ENCODE measurements at places on chromosomes 5 and 9.
A peak's percentile ranks its signal among the peaks of the same experiment; 100 is the strongest.

GRCh38 chr9:3385871-3386270 lies 139.9 kb downstream of the RFX3 start:
- DNase-seq: no peak

DNA sequence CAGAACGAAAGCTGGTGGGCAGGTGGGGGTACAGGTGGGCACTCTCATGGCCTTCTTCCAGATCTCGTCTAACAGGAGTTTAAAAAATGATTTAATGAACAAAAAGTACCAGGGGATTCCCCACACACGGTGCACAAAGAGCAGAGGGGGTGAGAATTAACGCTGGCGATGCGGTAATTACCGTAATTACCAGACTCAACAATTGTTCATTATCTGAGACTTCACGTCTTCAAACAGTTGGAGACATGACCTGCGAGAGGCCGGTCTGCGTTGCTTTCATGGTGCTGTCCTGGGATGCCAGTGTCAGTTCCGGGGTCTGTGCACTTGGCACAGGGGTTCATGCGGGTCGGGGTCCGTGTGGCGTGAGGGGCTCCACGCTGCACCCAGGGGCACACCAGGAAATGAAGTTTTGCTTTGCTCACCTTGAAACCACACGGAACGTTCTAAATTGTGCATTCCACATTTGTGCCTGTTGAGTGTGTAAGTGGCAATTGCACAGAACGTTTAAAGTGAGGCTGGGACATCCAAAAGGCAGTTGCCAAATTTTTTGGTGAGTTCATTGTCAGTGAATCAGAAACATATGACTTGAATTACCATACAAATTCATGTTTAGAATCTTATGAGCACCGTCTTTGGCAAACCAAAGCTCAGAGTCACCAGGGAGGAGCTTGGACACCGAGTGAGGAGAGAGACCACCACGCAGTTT lies 256.4 kb upstream of the IRX1 start:
- DNase-seq: no peak

- no peak for DNase-seq
Measured at GRCh38 chr9:126071076-126071750, 255.4 kb upstream of the MVB12B start.

DNA sequence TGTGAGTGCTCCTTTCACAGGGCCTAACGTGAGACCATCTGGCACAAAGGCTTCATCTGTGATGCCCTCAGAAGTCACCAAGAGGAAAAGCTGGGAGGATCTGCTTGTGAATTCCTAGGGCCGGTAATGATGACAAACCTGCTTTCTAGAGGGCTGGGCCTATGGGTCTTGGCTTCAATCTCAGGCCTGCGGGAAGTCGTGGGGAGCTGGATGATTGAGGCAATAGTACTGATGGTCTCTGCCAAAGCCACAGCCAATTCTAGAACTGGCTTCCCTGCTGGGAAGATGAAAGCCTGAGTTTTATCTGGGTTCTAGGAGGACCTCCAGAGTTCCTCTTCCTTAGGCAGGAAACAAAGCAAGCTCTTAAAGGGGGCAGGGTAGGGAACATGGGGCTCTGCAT lies 102.7 kb downstream of the TMEM215 start:
- no peak for DNase-seq

GRCh38 chr9:135219676-135220600 lies 132.5 kb downstream of the OLFM1 start:
- no peak for DNase-seq

DNA sequence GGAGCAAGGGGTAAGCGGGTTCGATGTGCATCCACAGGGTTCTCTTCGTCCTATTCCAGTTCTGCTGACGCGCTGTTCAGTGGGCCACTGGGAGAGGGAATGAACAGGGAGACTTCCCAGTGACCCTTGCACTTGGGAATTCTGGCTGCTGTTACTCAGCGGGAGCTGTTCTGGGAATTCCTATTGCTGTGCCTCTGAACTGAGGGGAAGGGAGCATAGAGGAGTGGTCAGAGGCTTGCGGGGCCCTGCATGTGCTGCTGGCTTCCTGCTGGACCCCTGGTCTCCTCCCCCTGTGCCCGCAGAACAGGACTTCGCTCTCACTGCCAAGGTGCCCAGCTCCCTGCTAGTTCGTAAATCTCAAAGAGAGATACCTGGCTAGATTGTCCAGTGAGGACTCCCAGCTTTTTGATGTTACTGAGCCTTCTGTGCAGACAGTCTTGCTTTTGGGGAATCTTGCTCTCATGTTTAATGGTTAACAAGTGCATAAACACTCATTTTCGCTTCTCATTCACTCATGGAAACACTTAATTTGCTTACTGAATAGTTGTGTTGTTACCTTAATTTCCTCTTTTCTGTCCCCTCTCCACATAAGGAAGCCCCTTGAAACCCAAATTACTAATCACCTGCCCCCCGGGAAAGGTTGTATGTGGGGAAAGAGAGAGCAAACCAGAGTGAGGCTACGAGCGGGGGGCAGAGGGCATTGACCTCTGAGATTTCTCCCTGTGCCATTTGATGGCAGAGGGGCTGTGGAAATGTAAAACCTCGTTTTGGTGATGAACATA lies 5.9 kb downstream of the TRIO start:
- no peak for DNase-seq

GRCh38 chr5:116652196-116652729 lies 77.6 kb upstream of the SEMA6A start:
- DNase-seq: peak; percentile 84

- DNase-seq: no peak
Measured at GRCh38 chr5:82388181-82388580, 110.0 kb upstream of the RPS23 start.

GRCh38 chr5:160377651-160378050 lies 7.2 kb upstream of the C1QTNF2 start:
- DNase-seq: peak; percentile 53

DNA sequence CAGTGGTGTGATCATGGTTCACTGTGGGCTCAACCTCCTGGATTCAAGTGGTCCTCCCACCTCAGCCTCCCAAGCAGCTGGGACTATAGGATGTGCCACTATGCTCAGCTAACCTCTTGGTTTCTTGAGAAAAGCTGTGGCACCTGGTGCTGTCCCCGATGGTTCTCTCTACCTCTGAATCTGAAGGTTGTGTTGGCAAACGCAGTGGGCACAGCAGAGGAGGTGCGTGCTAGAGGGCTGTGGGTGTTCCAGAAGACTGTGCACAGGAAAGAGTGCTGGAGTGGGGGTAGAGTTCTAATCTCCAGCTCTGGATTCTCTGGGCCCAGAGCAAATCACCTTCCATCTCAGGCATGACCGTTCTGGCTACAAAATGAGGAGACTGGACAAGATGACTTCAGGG lies 12.5 kb downstream of the RGS3 start:
- no peak for DNase-seq

DNA sequence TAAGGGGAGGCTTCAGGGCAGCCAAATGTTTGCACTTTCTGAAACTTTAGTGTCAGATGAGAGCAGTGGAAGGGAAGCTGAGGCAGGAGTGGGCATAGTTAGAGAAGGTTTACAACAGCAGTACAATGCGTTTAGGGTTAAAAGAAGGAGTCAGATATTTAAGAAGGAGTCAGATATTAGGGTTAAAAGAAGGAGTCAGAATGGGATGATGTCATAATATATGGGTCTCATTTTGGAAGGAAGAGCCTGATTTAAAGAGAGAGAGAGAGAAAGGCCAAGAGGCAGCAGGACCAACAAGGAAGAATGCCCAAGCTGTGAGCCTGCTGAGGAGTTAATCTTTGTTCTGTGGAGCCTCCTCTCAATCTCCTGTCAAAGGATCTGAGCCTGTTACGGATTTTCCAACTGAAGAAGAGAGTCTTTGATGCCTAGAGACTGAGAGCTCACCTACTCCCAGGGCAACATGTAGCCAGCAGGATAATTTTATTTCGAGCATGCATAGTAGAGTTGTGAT lies 9.5 kb downstream of the ISL1 start:
- DNase-seq: no peak

GRCh38 chr5:127210042-127210441 lies 80.6 kb upstream of the MEGF10 start:
- DNase-seq: no peak

- no peak for DNase-seq
Measured at GRCh38 chr5:112174959-112175594, 244.0 kb downstream of the EPB41L4A start.

DNA sequence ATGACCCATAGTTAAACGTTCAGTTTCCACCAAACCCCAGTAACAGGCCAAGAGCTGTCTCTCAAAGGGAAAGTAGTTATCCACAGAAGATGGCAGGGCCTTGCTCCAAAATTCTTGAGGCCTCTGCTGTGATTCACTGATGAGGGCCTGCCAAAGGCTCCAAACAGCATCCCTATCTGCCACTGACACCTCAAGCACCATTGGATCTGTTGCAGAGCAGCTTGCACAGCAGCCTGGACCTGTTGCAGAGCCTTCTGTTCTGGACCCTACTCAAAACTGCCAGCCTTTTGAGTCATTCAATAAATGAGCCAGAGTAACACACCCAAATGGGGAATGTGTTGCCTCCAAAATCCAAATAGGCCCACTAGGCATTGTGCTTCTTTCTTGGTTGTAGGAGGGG lies 741.5 kb upstream of the RGMB start:
- no peak for DNase-seq

- no peak for DNase-seq
Measured at GRCh38 chr5:124034963-124035362, 523.0 kb downstream of the CSNK1G3 start.

DNA sequence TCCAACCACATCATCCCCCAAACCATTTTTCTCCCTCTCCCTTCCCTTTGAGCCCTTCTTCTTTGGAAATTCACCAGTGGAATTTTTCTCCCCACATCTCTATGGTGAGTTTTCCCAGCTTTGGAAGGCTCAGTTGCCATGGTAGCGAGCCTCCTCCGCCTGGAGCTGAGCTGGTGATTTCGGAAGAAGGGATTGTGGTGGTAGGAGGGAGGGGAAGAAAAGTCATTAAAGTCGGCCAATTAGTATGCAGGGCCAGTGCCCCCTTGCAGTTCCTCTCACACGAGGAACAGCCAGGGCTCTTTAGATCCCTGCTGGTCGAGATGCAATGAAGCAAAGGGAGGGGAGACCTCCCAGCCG lies 322.0 kb downstream of the NTRK2 start:
- DNase-seq: no peak

- DNase-seq: no peak
Measured at GRCh38 chr5:11385901-11386293, 518.3 kb downstream of the CTNND2 start.

- DNase-seq: no peak
Measured at GRCh38 chr9:94630833-94631232, 8.5 kb downstream of the FBP1 start.

- DNase-seq: no peak
Measured at GRCh38 chr5:138706655-138707480, 46.4 kb upstream of the CTNNA1 start.

DNA sequence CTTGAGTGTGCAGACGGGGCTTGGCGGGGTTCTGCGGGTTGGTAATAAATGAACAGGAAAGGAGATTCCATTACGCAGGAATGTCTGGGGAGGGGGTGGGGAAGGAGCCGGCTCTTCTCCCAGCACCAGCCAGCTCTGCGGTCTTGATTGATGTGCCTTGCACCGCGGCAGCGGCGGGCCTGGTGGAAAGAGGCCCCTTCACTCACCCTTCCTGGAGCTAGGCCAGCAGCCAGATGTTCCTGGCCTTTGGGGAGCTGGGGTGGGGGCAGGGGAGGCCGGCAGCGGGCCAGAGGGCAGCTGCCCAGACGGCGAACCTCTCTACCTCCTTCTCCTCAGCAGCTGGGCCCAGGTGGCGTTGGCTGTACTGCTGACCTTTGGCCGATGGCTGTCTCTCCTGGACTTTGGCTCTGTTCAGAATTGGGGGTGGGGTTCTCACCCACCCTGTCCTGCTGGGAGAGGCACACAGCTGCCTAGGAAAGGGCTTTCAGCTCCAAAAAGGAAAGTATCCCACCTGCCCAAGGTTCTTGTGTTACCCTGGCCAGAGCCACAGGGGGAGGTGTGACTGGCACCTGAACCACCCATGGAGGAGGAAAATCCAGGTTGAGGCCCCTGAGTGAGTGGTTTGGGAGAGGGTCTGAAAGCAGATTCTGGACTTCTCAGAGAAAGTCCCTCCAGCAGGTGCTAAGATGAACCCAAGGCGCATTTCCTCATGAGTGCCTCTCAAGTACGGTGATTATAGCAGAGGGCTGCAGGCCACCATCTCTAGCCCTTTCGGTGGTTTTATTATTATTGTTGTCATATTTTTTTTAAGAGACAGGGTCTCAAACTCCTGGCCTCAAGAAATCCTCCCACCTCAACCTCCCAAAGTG lies 58.0 kb upstream of the SYNPO start:
- peak; percentile 35 for DNase-seq

DNA sequence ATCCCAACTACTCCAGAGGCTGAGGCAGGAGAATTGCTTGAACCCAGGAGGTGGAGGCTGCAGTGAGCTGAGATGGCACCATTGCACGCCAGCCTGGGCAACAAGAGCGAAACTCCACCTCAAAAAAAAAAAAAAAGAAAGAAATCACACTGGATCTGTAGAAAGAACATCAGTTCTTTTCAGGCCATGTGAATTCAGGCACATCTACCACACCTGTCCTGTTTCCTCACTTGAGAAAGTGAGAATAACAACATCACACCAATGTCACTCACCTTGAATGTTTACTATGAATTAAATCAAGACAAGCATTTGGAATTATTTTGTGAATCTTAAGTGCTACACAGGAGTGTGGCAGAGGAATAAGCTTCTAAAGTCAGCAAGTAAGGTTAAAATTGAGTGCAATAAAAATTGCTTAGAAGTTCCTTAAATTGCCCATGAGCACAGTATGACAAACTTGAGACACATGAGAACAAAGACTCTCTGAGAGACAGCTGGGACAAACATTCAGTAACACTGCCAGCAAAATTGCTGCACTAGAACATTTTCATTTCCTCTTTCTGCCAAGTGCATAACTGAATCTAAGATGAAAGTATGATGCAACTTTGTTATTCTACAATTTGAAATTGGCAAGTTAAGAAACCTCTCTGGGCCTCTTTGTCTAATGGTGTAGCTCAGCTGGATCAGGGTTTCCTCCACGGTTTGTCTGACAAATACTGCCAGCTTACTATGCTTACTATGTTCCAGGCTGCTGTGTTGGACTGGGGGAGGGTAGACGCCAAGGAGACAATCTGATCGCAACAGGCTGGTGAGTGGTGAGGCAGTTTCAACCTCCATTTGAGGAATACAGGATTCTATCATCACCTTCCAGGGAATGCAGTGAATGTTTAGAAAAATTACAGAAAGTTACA lies 1.9 kb upstream of the RIC1 start:
- peak; percentile 95 for DNase-seq

GRCh38 chr5:60522292-60522905 lies 177.6 kb downstream of the DEPDC1B start:
- no peak for DNase-seq

DNA sequence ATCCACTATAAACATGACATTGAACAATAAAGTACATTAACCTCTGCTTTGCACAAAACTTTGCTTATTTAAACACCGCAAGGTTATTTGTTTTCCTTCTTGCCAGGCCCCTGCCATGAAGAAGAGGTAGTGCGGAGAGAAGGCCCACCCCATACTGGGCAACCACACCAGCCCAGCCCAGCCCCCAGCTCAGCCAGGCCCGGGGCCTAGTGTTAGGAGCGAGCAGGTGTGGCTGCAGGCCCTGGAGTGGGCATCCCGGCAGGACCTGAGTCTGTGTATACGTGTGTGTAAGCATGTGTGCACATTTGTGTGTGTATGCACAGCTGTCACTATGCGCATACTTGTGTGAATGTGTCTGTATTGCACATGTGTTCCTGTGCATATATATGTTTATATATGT lies 90.4 kb upstream of the MVB12B start:
- no peak for DNase-seq

Measured in skin of body (tissue), 3 donors.